ENCODE measurements at places on chromosomes 7 and 10.
A peak's percentile ranks its signal among the peaks of the same experiment; 100 is the strongest.

GRCh38 chr10:130044067-130045061, 66.3 kb downstream of the C10orf143 start:
- DNase-seq: no peak

GRCh38 chr7:38542156-38542555, 89.0 kb downstream of the AMPH start:
- no peak for DNase-seq

- DNase-seq: no peak
These were observed 1.8 kb downstream of the IGFBP3 start for GRCh38 chr7:45919231-45919784.

- DNase-seq: no peak
These were observed 3.6 kb upstream of the RUNDC3B start for GRCh38 chr7:87624628-87625027.

DNA sequence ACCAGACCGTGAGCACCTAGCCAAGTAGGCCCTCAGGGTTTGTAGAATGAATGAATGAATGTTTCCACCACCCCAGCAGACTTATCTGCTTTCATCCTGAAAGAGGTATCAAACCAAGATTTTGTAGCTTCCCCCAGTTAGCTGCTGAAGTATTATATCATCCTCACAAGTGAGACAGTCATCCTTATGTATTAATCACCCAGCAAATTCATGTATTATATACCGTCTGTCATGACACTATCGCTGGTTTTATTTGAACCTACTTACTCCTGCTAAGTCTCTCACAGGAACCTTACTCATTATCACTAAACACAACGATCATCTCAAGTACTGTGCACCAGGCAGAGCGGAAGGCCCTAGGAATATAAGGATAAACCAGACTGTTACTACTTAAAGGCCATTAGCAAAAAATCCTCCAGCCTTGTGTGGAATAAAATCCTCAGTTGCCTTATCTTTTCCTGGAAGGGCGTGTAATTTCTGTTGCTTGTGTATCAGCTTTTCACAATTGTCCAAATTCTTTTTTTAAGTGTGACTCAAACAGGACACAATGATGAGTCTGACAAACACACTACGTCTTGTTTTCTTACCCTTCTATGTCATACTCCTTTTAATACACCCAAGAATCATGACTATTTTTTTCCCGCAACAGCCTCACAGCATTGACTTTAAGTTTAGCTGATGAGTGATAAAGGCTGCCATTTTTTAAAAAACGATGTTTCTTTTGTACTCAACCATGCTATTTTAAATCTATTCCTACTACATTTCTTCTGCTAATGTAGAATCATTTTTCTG, 176.1 kb upstream of the KLF14 start:
- DNase-seq: no peak

DNA sequence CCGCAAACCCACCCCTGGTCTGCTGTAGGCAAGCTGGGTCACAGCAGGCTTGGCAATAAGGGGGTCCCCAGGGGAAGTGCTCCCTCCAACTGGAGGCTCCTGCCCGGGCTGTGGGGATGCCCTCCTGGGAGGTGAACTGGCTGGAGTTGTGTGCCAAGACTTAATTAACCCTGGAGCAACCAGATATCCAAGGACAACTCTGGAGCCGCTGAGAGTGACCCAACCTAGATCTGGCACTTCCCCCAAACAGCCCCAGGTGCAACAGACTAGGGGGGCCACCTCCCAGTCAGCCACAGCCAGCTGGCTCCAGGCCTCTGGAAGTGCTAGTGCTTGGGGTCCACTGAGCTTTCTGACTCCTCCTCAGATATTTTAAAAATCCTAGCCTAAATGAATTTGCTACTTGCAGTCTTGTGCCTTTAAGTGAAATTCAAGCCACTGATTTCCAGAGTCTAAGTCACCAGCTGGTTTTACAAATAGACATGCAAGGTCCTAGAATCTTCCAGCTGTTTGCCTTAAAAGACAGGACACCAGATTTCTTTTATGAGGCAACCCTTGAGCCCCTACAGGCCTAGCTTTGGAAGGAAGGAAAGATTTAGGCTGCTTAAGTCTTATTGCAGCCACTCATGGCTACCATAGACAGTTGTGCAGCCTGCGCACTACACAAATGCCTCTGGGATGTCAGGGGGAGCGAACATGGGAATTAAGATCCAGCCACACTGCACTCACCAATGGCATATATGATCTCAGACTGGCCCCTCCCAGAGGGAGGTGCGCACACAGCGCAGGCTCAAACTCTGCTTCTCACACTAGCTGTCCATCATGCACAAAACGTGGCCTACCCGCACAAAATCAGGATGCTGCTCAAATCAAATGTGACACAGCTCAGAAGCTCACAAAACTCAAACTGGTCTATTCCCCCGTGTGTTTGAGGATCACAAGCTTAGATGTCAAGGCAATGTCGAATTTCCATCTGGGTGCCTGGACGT, 42.6 kb upstream of the MYL10 start:
- no peak for DNase-seq

DNA sequence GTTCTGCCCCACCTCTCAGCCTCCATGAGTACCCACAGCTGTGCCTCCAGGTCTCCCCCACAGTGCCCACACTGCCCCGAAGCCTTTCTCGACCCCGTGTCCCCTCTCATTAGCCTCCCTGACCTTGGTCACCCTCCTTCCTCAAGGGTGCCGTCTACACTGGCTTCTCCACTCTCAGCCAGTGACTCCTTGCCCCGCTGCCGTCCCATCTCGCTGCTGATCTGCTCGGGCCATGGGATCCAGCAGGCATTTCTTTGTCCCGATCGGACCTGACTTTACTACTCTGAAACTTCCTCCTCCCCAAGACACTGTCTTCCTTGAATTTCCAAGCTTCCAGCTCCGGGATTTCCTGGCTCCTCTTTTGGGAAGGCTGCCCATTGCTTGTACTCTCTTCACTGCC, 31.3 kb downstream of the FKBP6 start:
- DNase-seq: no peak

- DNase-seq: no peak
These were observed 4.4 kb upstream of the BET1 start for GRCh38 chr7:94008537-94008936.

- no peak for DNase-seq
These were observed 379.8 kb downstream of the BBS9 start for GRCh38 chr7:33509206-33509605.

- DNase-seq: no peak
These were observed 164.6 kb upstream of the KCTD7 start for GRCh38 chr7:66464059-66464458.

GRCh38 chr10:51092402-51092801, 18.1 kb downstream of the PRKG1 start:
- DNase-seq: peak; percentile 42

GRCh38 chr10:33459602-33460001, 125.1 kb upstream of the NRP1 start:
- DNase-seq: no peak

DNA sequence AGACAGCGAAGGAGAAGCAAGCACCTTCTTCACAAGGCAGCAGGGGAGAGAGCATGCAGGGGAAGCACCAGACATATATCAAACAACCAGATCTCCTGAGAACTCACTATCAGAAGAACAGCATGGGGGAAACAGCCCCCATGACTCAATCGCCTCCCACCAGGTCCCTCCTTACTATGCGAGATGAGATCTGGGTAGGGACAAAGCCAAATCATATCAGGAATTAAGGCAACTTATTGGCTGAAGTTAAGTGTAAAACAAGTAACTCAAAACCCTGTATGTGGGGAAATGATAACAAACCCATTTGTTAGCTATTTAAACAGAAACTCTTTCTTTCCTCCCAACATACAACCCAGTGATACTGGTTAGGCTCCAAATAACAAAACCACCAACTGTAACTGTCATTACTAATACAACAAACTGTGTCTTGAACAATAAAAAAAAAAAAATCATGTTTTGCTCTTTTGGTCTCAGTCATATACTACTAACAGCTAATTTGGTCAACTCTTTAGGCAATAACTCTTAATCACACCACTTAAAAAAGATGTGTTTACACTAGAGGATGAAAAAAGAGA, 57.8 kb downstream of the MINDY3 start:
- DNase-seq: no peak

GRCh38 chr7:141123522-141123921, 49.7 kb downstream of the TMEM178B start:
- no peak for DNase-seq

DNA sequence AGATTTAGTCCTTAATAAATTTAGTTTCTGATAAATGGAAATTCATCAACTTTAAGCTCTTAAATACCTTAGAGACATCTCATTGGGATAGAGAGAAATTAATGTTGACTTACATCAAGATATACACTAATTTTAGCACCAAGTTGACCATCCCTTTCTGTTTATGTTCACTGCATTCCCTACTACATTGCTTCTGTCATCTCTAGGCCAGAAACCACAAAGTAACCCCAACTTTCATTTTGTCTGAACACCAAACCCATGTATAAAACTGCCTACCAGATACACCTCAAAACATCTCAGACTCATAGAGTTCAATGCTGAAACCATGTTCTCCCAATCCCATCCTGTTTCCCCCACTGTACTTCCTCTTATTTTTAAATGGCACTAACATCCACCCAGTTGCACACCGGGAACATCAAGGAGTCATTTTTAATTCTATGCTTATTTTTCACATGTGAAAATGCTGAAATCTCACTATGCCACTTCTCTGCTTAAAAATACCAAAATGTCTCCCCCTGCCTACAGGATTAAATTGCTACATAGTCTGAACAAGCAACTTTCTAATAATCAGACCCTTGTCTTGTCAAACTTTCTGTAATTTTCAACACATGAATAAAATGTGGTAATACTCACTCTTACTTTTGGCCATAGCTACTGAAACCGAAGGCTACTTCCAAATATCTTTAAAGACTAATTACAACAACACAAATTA, 201.6 kb downstream of the SEMA3D start:
- DNase-seq: no peak

GRCh38 chr7:108629651-108630400, 60.2 kb downstream of the DNAJB9 start:
- DNase-seq: no peak

GRCh38 chr10:17237915-17238444, 9.9 kb downstream of the VIM start:
- no peak for DNase-seq

- no peak for DNase-seq
These were observed 359.5 kb upstream of the MGMT start for GRCh38 chr10:129107525-129107924.

DNA sequence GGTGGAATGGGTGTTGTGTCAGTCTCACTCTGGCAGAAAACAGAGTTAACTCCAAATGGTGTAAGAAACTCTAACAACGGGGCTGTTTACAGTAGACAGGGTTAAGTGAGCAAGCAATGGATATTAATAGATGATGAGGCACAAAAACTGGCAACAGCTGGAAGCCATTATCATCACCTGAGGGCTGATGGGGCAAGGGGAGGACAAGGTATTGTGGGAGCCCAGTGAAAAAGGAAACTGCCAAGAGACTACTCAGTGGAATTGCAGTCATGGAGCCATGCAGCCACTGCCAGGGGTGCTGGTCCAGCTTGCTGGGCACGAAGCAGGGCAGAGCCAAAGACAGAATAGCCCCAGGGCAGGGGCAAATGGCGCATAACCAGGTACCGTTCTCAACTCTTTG, 260.7 kb downstream of the BICC1 start:
- DNase-seq: no peak

DNA sequence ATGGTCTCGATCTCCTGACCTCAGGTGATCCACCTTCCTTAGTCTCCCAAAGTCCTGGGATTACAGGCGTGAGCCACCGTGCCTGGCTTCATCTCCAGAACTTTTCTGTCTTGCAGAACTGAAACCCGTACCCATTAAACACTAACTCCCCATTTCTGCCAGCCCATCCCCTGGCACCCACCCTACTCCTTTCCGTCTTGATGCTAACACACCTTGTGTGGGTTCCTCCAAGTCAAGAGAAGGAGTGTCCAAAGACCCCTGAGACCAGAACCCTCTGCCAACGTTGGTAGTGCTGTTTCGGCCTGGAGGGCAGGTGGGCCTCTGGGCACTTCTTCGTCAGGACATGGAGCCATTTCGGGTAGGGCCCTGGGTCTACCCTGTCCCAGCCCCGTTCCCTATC, 83.6 kb downstream of the MGMT start:
- DNase-seq: no peak

DNA sequence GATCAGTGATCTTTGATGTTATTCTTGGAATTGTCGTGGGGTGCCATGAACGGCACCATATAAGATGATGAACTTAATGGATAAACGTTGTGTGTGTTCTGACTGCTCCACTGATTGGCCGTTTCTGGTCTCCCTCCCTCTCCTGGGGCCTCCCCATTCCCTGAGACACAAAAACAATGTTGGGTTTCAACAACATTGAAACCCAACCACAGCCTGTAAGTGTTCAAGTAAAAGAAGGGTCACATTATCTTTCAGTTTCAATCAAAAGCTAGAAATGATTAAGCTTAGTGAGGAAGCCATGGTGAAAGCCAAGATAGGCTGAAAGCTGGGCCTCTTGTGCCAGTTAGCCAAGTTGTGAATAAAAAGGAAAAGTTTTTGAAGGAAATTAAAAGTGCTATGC, 19.5 kb downstream of the EN2 start:
- no peak for DNase-seq

DNA sequence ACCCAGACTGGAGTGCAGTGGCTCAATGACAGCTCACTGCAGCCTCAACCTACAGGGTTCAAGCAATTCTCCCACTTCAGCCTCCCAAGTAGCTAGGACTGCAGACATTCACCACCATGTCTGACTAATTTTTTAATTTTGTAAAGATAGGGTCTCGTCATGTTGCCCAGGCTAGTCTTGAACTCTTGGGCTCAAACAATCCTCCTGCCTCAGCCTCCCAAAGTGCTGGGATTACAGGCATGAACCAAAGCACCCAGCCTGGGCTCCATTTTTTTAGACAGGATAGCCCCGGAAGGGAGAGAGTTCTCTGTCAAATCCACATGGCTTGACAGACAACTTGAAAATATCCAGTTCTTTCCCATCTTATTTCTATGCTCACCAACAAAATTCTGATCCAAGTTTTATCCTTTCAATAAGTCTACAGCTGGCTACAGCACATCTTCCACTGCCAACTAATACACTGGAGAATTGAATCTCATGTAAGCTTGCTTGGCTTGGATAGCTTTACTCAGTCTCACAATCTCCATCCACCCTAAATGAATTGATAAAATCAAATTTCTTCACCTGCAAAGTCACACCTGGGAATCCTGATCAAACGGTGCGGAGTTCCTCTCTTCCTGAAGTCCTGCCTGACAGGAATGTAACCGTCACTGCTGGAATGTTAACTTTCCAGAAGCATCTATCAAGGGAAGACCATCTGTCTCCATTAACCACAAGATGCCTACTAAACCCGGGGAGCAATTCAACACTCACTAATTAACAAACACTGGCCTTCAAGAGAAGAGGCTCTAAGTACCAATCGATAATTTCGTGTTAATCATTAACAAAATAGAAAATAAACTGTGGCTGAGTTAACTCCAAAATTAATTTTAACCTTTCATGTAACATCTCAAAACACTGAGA, 239.7 kb upstream of the MKLN1 start:
- no peak for DNase-seq

DNA sequence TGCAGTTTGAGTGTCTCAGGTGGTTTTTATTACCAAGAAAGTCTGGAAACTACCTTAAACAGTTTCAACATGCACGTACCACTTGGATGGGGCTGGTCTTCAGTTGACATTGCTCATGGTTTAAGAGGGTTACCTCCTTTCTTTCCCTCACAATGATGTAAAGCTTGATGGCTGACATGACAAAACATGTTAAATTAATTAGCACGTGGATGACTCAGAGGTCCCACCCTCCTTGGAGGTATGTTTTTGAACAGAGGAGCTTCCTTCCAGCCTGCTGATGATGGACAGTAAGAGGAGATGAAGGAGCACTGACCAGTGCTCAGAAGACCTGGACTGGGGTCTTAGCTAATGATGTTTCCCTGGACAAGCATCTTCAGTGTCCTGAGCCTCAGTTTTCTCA, 322.3 kb upstream of the PODXL start:
- DNase-seq: no peak
